KG1 (cell line): ENCODE measurements at places on chromosomes 13 and 19.

DNA sequence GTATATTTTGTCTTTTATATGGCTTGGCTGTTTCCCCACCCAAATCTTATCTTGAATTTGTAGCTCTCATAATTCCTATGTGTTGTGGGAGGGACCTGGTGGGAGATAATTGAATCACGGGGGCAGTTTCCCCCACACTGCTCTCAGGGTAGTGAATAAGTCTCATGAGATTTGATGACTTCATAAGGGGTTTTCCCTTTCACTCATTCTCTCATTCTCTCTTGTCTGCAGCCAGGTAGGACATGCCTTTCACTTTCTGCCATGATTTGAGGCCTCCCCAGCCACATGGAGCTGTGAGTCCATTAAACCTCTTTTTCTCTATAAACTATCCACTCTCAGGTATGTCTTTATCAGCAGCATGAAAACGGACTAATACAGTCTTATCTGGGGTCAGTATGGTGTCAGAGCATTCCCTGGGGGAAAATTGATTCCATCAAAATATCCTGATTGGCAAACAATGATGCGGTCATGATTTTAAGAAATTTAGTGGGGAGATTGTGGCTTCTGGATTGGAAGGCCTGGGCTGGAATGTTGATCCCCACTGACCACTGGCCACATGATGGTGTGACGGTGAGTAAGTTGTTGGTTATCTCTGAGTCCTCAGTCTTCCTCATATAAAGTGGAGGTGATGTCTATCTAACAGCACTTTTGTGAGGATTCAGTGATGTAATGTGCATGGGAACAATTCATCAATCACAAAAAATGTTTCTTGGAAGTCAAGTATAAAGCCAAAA is 27.5 kb upstream of the ANKRD10 start:
- no peak for DNase-seq

- no peak for DNase-seq
Observed at GRCh38 chr19:50215820-50216219, 12.4 kb downstream of the MYH14 start.

DNA sequence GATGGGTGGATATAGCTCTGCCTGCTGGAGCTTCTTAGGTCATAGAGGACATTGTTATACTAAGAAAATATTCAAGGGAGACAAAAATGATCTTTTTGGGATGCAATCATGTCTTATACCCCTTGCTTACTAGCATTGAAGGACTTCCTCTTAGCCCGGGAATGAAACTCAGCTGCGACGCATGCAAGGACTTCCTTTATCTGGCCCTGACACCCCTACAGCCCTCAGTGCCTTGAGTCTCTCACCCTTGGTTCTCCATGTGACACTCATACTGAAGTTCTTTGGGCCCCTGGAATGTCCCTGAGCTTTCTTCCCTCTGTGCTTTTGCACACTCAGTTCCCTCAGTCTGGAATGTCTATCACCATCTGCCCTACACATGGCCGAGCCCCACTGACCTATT is 72.5 kb upstream of the MTIF3 start:
- no peak for DNase-seq

- no peak for DNase-seq
Observed at GRCh38 chr13:33453936-33454335, 168.4 kb upstream of the STARD13 start.

DNA sequence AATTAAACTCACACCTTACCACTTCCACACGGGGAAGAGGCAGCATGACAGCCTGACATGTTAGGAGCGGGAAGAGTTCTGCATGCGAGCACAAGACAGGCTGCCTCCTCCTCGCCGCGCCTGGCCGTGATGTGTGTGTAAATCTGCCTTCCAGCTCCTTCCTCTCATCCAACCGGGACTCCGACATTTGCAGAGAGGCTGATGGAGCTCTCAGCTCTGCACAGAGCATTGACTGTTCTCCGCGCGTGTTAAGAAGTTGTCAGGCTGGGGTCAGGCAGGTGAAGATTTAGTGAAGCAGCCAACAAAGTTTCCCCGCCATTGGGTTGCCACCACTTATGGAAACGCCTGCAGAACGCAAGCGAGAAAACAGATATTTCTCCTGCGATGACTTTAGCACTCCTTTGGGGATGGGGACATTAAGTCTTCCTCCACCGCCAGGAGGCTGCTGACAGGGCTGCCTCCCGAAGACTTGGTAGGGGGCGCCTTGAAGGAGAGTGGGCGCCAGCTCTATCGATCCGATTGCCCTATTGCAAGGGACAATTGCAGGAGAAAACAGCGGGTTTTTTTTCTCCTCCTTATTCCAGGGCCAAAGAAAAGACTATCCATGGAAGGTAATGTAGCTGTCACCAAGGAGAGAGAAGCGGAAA is 213.9 kb upstream of the TSHZ3 start:
- DNase-seq, result no peak

- DNase-seq, result no peak
Observed at GRCh38 chr19:21693399-21693798, 74.0 kb downstream of the ZNF100 start.

GRCh38 chr13:49597043-49597641 is 11.8 kb upstream of the RCBTB1 start:
- DNase-seq, result no peak

- DNase-seq, result no peak
Observed at GRCh38 chr19:10220695-10221094, 10.4 kb downstream of the S1PR2 start.

DNA sequence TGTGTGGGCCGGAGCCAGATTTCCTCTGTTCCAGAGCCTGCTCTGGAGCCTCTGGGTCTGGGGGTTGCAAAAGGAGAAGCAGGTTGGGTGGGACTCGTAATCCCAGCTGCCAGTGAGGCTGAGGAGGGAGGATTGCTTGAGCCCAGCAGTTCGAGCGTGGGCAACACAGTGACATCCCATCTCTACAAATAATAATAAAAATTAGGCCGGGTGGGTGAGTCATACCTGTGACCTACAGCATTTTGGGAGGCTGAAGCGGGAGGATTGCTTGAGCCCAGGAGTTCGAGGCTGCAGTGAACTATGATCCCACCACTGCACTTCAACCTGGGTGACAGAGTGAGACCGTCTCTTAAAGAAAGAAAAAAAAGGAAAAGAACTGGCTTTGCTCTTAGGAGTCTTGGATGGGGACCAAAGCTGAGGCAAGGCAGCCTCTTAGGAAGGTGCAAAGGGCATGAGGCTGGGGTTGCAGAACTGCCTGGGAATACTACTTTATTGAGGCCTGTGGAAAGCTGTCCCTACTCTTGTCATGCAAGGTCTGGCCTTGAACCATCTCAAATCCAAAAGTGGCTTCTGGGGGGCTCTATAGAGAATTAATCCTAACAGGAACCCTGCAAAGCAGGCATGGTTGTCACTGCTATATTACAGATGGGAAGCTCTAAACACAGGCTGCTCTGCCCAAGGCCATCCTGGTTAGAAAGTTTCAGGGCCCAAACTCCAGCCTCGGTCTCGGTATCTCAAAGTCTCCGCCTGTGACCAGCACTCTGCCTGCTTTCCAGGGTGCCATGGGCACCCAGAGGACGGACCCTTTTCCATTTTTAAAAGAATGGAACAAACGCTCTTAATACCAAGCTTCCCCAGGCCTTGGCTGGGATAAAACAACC is 880 bp upstream of the C19orf12 start:
- DNase-seq, result no peak

- no peak for DNase-seq
Observed at GRCh38 chr13:73943137-73943964, 190.9 kb downstream of the KLF12 start.

- DNase-seq, result no peak
Observed at GRCh38 chr19:50414864-50415660, 3.7 kb upstream of the SPIB start.
